H1 (cell line): ENCODE measurements at places on chromosomes 13 and 19. TPM values are rescaled to one million over a fixed set of nuclear protein-coding genes. Genes with fewer than 3 reads are reported as not detected.

DNA sequence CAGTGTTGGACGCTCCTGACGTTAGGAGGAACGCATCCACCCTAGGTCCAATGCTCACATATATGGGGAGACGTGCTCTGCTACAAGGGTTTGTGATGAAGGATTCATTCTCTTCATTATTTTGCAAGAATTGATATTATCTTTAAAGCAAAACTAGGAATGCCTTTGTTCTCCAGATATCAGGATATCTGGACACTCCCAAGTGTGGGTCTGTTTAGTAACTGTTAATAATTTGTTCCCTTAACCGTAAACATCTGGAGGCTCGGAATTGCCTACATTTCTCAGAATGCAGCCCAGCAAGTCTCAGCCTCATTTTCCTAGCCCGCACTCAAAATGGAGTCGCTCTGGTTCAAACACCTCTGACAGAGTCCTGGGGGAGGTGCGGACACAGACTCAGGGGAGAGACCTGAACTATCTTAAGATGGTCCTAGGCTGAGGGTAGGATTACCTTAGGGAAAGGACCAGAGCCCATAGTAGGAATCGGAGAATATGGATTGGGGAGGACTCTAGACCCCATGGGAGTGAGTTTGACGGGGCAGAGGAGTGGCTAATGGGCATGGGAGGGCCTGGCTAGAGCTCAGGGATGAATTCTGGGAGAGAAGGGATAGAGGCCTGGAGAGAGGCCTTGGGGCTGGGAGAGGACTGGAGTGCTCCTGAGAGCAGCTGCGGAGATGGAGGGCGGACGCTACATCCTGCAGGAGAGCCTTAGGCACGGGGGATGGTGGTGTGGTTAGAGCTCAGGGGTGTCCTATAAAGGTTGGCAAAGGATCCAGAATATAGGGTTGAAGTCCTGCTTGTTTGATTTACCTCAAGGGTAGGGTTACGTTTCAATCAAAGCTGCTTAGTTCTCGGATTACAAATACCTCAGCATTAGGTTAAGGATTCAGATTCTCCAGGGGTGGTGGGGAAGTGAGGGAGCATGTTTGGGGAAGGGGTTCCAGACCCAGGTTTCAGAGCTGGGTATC is 43.2 kb downstream of the ZNF331 start:
- no peak for DNase-seq

Gene TNNI3
- 56.0 and 67.9 TPM in 2 replicates for polyA plus RNA-seq

Gene AZU1
- 1.3 and 2.7 TPM in 2 replicates for polyA plus RNA-seq

Gene TNNT1
- 69.6 and 97.9 TPM in 2 replicates for polyA plus RNA-seq

DNA sequence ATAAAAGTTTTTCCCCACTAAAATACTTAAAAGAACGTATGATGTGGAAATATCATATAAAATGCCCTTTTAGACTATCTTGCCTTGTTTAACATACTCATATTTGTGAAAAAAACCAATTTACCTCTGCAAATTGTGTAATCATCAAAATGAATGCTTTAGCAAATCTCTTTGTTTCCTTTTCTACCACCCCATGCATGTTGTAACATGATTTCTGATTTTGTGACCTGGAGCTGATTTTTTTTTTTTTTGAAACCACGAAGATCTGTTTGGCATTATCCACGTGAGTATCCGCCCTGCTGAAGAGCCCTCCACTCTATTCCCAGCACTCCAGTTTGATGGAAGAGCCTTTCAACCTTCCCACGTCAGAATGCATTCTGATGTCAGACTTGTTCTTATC is 245.8 kb upstream of the NBEA start:
- DNase-seq = no peak

GRCh38 chr13:94860981-94861407 is 148.6 kb upstream of the SOX21 start:
- DNase-seq = no peak

Gene ZNF841
- polyA plus RNA-seq = 4.1 and 5.1 TPM in 2 replicates

Gene PEG3
- not detected in 2 replicates for polyA plus RNA-seq

DNA sequence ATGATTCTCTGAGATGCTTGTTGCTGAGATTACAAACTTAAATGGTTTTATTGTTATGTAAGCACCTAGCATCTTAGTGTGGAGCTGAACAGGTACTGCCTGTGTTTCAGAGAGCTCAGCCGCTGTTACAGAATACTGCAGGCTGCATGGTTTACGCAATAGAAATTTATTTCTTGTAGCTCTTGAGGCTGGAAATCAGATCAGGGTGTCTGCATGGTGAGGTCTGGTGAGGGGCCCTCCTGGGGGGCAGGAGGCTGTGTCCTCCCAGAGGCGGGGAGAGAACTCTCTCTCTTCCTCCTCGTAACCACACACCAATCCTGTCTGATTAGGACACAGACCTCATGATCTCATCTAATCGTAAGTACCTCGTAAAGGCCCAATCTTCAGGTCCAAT is 13.1 kb downstream of the ATP11A start:
- no peak for DNase-seq

GRCh38 chr19:4456476-4456842 is 1.1 kb downstream of the UBXN6 start:
- DNase-seq = no peak

GRCh38 chr19:38729653-38730469 is 14.4 kb downstream of the CAPN12 start:
- DNase-seq = peak; percentile 54

GRCh38 chr13:106683179-106683578 is 115.2 kb upstream of the ARGLU1 start:
- DNase-seq = no peak

DNA sequence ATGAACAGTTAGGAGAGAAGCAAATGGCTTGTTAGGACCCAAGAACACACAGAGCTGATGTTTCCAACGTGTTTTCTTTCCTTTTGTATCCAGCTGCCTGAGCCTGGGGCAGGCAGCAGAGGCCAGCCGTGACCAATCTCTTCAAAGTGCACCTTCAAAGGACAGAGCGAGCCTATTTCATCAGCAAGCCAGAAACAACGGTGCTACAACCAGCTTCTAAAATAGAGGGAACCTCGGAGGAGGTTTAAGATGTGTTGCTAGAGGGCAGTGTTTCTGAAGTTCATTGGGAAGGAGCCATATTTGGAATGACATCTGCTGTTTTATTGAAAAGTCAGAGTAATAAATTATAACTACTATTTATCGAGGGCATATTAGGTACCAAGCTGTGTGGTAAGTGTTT is 56.2 kb upstream of the RFC3 start:
- DNase-seq = no peak

- DNase-seq = no peak
Observed at GRCh38 chr13:93502071-93502470, 275.5 kb downstream of the GPC6 start.

DNA sequence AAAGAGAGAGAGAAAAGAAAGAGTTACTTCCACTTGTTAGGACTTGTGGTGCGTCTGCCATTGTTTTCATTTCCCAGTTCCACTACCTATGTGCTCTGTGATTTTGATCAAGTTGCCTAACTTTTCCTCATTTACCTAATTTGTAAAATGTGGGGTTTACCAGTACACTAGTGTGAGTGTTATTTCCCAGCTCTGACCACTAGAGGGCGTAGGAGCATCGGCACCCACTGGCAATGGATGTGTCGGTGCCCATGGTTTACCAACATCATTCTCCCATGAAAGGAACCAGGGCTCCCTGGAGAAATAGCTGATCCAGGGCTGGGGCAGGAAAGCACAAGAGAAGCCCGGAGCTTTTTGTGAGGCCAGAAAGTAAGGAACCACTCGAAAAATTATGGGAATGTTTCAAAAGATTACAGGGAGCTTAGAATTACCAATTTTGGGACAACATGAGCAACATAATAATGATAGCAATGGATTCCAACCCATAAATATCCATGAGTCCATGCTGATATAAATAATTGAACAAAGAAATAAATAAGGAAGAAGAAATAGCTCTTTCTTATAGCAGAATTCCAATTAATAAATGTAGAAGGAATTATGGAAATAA is 15.1 kb upstream of the CEACAM4 start:
- no peak for DNase-seq

DNA sequence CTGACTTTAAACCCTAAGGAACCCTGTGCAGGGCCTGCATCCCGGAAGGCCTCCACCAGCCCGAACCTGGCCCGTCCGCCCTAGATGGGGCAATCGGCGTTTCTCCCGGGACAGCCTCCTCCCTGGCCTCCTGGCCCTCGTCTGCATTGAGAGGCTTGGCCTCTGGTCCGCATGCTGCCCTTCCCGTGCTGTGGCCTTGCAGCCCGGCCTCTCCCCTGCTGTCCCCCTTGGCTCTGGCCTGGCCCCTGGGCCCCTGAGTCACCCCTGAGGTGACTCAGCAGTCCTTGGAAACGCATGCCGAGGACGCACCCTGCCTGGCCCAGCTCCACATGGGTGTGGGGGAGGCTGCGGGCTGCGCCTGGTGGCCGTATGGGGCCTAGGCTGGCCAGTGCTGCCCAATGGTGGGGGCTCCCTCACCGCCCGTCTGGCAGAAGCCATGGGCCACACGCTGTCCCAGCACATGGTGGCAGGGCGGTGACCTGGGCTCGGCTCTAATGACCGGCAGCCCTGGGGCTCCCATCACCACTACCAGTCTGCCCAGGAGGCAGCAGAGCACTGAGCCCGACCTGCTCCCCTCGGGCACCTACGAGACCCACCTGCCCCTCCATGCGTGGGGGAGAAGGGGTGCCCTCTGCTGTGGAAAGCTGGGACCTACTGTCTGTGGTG is 25.7 kb downstream of the SH3GL1 start:
- no peak for DNase-seq

Gene GRIN2D
- 2.2 and 4.9 TPM in 2 replicates for polyA plus RNA-seq

GRCh38 chr19:6039566-6040225 is 61.8 kb upstream of the RANBP3 start:
- peak; percentile 35 for DNase-seq

DNA sequence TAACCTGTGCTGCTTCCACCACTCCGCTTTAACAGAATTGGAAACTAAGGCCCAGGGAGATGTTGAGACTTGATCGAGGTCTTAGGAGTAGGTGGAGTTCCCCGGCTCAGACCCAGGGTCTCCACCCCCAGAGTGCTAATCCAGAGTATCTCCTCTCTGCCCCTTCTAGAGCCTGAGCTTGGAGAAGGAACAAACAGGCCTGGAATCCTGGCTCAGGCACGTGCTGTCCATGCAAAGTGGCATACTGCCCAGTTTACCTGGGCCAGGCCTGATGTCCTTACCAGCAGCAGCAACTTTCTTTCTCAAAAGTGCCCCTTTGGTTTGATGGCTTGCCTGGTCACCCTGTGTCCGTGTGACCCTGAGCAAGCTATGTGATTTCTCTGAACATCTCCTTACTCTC is 3.7 kb downstream of the SYNGR4 start:
- no peak for DNase-seq

Gene ZNF580
- polyA plus RNA-seq = 12.0 and 25.4 TPM in 2 replicates

Gene PGLYRP2
- not detected in 2 replicates for polyA plus RNA-seq

Gene SUGP1
- polyA plus RNA-seq = 38.5 and 56.6 TPM in 2 replicates

- no peak for DNase-seq
Observed at GRCh38 chr19:35297515-35297848, 5.5 kb downstream of the MAG start.

DNA sequence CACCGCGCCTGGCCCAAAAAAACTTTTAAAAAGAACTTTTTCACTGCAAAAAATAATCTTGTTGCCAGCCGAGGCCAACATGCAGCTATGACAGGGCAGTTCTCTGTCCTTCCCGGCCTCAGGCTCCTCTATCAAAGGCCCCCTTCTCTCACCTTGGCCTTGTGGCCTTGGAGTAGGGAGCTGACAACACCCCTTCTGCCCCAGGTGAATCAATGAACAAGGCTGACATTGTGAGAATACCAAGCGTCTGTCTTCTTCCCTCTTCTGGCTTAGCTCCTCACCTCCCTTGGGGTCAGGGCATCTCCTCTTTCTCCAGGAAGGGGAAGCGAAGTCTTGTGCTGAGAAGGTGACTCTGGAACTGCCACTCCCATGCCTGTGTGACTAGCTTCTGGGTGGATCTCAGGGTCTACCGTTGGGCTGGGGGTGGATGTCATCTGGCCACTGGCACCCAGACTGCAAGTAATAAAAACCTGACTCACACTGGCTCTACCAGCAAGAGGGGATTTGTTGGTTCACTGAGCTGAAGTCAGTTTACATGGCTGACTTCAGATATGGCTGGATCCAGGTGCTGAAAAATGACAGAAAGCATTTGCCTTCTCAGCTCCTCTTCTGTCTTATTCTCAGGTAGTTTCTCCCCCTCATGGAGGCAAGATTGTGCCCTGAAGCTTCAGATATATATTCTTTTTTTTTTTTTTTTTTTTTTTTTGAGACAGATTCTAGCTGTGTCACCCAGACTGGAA is 6.3 kb downstream of the C19orf38 start:
- no peak for DNase-seq

Gene MICOS13
- polyA plus RNA-seq = 36.1 and 36.9 TPM in 2 replicates

DNA sequence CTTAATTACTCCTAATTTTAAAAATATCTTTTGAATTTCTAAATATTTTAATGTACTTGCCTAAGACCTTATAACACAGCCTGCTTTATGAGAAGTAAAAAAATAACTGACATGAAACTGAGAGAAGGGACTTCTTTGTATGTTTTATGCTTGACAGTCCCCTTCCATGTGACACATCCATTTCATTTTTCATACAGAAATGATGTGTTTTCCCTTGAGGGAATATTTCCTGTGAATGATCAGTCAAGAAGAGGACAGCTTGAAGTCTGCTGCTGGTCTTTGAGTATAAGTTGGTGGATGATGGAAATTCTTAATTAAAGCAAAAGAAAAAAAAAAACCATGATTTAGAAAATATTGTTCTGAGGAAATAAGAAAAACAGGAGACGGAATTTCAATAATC is 230.4 kb upstream of the KLHL1 start:
- no peak for DNase-seq

DNA sequence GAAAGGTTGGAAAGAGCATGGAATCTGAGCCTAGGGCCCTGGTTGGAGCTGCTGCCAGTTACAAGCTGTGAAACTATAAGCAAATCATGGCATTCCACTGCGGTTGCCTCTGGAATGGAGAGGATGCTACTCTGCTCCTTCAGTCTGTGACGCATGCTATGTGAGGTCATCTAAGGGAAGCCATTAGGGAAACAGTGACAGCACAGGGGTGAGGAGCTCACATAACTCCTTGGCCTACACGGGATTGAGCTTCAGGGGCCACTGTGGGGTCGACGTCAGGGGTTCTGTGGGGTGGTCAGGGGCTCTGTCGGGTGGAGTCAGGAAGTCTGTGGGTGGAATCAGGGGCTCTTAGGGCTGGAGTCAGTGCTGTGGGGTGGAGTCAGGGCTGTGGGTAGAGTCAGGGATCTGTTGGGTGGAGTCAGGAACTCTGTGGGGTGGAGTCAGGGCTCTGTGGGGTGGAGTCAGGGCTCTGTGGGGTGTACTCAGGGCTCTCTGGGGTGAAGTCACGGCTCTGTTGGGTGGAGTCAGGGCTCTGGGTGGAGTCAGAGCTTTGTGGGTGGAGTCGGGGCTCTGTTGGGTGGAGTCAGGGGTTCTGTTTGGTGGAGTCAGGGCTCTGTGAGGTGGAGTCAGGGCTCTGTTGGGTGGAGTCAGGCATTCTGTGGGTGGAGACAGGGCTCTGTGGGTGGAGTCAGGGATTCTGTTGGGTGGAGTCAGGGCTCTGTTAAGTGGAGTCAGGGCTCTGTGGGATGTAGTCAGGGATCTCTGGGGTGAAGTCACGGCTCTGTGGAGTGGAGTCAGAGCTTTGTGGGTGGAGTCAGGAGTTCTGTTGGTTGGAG is 35.8 kb upstream of the MEDAG start:
- peak; percentile 67 for DNase-seq
